Vagina (tissue), 2 donors: ENCODE measurements at places on chromosomes 13 and 19.

GRCh38 chr19:16885166-16885565 lies 3.6 kb upstream of the F2RL3 start:
- DNase-seq = no peak

DNA sequence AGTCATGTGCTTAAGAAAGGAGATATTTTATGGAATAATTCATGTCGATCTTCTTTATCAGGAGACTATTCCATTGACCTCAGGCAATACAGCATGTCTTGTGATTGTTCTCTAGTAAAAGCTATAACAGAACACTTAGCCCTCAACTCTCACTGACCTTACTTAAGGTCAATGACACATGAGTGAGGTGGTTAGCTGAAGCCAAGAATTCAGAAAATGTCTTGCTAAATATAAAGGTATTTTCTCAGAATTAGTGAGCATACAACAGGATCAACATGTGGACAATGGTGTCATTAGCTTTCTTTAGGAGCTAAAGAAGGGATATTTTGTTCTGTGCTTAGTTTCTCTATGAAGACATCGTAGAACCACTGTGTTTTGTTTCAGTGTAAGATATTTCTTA lies 1730.4 kb upstream of the SLC10A2 start:
- no peak for DNase-seq

DNA sequence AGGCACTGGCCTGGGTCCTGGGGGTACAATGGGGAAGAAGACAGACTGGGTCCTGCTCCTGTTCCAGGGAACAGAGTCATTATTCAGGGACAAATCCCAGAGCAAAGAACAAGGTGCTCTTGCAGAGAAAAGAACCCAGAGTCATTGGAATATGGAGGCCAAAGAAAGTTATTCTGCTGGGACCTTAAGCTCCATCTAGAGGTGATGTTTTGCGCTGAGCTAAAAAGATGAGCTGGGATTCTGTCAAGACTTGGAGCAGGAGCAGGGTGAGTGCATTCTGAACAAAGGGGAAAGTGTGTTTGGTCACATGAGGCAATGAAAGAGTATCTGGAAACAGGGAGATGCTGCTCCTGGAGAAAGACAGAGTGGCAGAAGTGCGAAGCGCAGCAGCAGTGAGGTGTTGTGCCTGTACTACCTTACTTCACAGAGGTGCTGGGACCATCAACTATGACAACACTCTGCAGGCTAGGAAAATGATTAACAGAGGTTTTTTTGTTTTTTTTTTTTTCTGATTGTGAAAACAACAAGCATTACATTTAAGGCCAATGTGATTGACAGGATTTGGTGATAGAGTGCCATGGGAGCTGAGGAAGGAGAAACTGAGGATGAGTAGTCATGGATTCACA lies 95.3 kb upstream of the TNFSF11 start:
- no peak for DNase-seq

DNA sequence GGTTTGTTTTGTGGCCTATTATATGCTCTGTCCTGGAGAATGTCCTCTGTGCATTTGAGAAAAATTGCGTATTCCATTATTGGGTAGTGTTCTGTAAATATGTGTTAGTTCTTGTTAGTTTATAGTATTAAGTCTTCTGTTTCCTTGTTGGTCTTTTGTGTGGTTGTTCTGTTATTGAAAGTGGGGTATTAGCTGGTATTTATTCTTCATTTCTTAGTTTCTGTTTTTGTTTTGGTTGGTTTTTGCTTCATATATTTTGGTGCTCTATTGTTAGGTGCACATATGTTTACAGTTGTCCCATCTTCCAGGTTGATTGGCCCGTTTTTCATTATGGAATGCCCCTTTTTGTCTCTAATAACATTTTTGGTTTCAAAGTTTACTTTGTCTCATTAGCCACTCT lies 77.3 kb downstream of the DNAJC15 start:
- DNase-seq = no peak

DNA sequence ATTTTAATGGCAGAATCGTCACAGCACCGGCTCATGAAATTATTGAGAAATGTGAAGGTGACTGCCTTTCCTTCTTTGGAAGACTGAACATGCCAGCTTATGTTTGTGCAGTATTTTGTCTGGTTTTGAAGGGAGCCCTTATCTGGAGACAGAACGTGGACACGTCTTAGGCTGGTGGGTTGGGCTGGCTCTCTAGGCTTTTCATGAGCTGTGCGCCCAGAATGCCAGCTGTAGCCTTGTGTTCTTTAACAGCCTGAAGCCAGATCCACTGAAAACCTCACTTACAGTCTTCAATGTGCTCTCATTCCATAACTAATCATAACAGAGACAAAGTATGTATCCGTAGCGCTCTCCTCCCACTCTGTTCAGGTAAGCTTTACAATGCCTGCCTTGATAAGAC lies 184.4 kb upstream of the HTR2A start:
- DNase-seq = no peak

DNA sequence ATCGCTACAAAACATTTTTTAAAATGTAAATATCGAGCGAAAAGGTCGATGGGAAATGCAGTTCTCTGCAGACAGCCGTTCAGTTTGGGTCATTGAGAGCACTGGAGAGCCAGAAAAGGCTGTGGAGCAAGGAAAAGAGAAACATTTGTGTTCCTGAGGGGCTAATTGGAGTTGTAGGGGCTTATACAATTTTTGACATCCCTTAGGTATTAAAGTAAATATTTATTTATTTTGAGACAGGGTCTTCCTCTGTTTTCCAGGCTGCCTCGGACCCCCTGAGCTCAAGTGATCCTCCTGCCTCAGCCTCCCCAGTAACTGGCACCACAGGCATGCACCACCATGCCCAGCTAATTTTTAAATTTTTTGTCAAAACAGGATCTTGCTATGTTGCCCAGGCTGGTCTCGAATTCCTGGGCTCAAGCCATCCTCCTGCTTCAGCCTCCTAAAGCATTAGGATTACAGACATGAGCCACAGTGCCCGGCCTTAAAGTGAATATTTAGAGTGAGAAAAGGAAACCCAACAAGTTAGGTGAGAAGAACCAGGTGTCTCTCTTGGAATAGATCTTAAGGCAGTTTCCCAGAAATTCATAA lies 825 bp upstream of the YIF1B start:
- DNase-seq = no peak
